ENCODE measurements at places on chromosomes 3 and 15. TPM values are rescaled to one million over a fixed set of nuclear protein-coding genes. Genes with fewer than 3 reads are reported as not detected.

GRCh38 chr3:48820612-48821324 lies 26.9 kb downstream of the PRKAR2A start:
- no peak for DNase-seq

Gene CEP152
- total RNA-seq, result 4.4 TPM

Gene ITGA11
- total RNA-seq, result 1,105 TPM

- no peak for DNase-seq
Measured at GRCh38 chr3:127755305-127755681, 67.0 kb downstream of the MGLL start.

Gene RASL12
- total RNA-seq, result 1.7 TPM

DNA sequence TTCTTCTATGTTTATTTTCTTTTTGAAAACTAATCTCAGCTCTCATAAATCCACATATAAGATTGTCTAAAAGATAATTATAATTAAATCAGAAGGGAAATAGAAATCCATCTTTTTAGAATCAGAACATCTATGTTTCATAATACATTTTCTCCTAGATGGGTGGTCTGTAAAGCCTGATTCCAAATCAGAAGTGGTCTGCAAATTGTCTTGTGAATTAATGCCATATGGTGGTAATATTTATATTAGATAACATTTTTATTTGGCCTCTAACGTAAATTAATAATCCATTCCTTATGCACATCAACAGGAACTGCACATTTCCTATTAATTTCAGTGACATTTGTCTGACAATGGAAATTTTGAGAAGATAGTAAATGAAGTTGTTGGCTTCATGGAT lies 52.8 kb upstream of the TBC1D5 start:
- DNase-seq, result no peak

Gene PP2D1
- total RNA-seq, result not detected

GRCh38 chr3:37527361-37527760 lies 334.3 kb upstream of the CTDSPL start:
- DNase-seq, result no peak

DNA sequence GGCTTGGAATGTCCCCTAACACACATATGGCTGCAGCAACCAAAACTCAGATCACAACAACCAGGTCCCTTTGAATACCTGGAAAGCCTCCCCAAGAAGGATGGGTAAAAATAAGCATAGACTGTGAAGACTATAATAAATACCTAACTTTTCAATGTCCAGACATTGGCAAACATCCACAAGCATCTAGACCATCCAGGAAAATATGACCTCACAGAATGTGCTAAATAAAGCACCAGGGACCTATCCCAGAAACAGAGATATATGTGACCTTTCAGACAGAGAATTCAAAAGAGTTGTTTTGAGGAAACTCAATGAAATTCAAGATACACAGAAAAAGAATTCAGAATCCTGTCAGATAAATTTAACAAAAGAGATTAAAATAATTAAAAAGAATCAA lies 109.2 kb downstream of the NEDD4 start:
- no peak for DNase-seq

DNA sequence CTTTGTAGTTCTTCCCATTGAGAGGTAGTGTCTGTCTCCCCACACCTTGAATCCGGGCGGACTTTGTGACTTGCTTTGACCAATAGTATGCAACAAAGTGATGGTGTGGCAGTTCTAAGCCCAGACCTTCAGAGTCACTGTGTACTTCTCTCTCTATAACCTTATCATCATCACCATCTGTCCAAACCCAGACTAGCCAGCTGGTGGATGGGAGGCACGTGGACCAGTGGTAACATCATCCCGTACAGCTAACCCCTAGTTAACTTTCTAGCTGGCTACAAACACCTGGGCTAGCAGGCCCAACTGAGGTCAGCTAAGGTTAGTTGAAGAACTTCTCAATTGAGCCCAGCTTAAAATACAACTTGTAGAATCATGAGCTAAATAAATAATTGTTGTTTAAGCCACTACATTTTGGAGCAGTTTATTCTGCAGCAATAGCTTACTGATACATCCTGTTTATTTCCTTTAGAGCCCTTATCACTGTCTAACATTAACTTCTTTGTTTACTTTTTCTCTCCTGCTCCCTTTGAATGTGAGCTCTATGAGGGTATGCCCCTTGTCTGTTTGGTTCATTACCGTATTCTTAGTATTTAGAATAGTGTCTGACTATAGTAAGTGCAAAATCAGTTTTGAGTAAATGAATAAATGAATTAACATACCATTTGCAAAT lies 11.5 kb upstream of the CCR9 start:
- no peak for DNase-seq

- DNase-seq, result no peak
Measured at GRCh38 chr15:40438712-40439111, 2.0 kb upstream of the BAHD1 start.

Gene CYP1A1
- 0.27 TPM for total RNA-seq

- DNase-seq, result no peak
Measured at GRCh38 chr3:59442046-59442445, 392.2 kb upstream of the CFAP20DC start.

GRCh38 chr3:174791161-174791560 lies 68.0 kb upstream of the NAALADL2 start:
- DNase-seq, result no peak

Gene SMCO1
- total RNA-seq, result not detected

Gene SLC7A14
- total RNA-seq, result 0.02 TPM

GRCh38 chr3:113279686-113280085 lies 68.3 kb downstream of the BOC start:
- DNase-seq, result no peak

Gene CFAP92
- not detected for total RNA-seq

- no peak for DNase-seq
Measured at GRCh38 chr3:17151598-17152373, 267.0 kb downstream of the PLCL2 start.

Gene LCTL
- total RNA-seq, result 0.31 TPM

GRCh38 chr15:65856821-65857455 lies 12.4 kb upstream of the RAB11A start:
- DNase-seq, result no peak

Gene EFL1
- total RNA-seq, result 19.4 TPM

GRCh38 chr15:65420975-65421359 lies 1.8 kb downstream of the IGDCC4 start:
- DNase-seq, result peak; percentile 76

- DNase-seq, result no peak
Measured at GRCh38 chr3:120559242-120560061, 36.7 kb upstream of the NDUFB4 start.

DNA sequence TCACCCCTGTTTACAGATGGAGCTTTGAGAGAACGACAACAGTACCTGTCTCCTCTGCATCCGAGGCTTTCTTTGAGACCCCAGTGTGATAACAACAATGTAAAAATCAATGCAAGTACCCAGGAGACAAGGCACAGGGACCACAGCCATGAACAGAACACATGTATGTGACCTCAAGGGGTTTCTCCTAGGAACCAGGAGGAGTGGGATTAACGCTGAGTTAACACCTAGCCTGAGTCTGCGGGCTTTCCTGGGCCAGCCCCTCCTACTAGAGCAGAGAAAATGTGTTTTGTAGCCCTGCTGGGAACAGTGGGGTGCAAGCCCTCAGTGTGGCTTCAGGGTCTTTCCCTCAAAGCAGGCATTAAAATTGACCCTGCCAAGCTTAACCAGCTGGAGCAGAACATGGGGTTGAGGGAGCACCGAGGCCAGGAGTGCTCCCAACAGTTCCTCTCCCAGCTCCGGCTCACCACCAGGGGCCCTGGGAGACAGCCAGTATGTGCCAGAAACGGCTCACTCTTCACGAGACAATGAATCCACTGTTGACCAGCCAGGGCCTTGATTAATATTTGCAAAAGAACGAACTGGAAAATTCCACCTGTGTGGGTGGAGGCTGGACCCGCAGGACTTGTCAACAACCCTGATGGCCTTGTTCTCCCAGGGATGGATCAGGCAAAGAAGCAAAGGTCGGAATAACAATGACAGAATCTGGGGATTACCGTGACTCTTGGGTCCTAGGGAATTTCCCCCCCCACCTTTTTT lies 3.6 kb downstream of the CHDH start:
- DNase-seq, result no peak

Gene ADGRG7
- not detected for total RNA-seq

DNA sequence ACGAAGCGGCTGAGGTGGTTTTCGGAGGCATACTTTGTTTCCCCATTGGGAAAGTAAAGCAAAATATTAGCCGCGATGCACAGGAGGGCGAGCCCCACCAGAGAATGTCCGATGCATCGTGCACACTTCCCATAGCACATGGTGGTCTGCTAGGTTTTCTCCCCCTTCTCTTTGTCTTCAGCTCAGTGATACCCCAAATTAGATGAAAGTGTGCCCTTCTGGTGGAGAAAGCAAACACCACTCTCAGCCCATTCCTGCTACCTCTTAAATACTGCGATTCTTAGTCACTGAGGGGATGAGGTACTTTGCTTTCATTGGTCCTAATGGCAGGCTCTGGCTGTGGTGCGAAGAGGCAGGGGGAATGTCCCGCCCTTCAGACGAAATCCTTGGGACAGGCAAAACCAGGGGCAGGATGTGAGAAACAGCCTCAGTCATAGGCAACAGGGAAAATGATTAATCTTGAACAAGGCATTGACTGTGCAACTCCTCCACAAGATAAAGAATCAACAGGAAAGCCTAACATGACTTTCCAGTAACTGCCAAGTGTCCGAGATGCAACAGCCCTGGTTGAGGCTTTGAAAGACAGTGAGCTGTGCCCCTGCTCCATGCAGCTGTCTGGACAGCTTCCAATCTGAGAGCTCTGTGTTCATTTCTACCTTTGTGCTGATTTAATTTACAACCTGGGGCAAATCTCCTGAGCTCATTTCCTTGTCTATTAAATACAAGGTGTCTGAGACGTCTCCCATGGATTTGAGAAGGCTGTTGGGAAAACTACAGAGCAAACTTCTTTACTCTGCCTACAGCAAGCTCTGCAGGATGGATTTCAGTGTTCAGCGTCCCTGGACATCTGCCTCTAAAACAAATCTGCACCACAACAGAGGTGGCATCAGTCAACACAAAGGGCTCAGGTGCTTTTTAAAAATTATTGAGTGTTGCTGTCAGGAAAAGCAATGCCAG lies at the start of gene TM4SF1:
Gene TM4SF1, minus strand, starts transcription at position 242 of the 957 bp plus-strand sequence. Its CDS starts 102 bp downstream, at position 140.
- no peak for DNase-seq

DNA sequence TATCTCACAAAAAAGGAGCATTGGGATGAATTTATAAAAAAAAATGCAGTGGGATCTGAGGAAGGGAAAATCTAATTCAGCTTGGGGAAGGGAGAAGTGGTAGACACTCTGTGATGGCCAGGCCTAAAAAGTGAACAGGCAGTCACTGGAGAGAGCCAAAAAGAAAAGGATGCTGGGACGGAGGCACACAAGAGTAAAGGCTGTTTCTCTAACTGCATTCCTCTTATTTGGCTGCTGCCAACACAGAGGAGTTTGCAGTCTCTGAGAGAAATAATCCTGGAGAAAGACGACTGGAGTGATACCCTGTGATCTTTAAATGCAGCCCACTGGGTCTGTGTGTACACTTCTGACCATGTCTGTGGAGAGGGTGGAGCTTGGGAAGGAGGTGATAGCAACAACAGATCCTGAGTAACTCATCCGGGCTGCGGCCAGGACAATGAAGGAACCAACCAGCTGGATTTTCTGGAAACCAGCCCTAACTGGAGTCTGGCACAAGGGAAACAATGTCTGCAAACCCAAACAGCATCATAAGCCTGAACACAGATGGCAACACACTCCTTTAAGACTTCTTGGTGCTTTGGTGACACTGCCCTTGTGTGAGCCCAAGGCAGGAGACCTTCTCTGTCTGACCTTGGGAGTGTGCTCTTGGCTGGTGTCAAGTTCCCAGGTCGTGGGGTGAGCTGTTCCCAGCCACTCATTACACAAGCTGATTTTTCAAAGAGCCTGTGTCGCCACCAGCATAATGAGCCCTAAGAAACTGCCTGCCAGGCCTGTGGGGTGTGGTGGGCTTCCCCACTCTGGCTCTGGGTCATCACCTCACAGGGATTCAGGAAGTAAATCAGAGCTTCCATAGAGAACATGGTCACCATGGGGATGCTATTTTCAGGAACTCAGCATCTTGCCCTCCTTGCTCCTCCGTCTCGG lies 8.0 kb downstream of the FYCO1 start:
- DNase-seq, result no peak

Gene SNX22
- 0.27 TPM for total RNA-seq

DNA sequence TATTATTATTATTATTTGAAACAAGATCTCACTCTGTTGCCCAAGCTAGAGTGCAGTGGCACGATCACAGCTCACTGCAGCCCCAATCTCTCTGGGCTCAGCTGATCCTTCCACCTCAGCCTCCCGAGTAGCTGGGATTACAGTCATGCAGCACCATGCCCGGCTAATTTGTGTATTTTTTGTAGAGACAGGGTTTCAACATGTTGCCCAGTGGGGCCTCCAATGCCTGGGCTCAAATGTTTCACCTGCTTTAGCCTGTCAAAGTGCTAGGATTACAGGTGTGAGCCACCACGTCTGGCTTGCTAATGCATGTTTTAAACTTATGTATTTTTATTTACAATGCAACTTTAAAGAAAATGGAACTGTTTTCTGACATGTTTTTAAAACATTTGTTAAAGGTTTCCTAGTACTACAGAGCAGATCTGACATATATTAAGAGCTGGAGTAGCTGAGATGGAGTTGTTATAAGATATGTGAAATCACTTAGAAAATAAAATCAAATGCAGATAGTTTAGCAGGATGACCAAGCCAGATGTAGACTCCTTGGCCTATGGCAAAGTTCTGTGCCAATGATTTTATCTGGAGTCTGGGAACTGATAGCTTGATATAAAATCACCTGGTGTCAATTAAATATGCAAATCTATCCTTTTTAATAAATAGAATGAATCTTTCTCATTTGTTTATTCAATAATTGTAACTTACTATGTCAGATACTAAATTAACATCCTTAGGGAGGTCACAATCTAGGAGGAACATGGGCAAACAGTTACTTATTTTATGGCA lies 310.1 kb upstream of the NAALADL2 start:
- DNase-seq, result no peak

Gene SV2B
- total RNA-seq, result not detected

DNA sequence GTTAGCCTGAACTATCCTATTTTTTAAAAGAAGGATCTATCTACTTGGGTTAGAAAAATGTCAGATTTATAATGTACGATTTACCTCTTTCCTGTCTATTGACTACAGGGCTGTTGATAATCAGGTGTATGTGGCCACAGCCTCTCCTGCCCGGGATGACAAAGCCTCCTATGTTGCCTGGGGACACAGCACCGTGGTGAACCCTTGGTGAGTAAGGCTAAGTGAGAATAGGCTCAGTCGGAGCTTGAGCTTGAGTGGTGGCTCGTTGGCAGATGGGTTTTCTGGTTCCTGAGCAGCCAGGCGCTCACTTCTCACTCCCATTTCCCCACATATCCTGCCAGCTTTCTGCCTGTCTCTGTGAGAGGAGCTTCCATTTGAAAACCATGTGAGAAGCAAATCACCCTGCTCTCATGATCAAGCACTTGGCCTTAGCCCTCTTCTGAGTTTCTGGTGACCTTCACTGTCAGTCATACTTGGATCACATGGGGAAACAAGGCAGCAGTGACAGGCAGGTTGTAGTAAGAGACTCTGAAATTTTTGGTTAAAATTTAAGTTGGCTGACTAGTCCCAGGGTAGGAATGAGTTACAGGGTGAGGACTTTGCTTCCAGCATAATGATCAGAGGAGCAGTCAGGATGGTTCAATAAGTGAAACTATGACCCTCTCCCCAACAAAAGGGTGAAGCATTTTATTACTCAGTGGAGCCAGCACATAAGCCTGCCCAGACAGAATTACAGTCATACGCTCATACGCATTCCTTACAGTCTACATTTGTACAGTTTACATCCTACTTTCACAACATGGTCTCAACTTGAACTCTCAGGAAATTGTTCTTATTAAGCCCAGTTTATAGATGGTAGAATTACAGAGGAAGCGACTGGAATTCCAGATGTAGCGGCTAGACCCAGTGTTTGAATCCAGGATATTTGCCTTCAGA lies 18.0 kb downstream of the NIT2 start:
- no peak for DNase-seq
